ENCODE measurements at places on chromosomes 11 and 22.

DNA sequence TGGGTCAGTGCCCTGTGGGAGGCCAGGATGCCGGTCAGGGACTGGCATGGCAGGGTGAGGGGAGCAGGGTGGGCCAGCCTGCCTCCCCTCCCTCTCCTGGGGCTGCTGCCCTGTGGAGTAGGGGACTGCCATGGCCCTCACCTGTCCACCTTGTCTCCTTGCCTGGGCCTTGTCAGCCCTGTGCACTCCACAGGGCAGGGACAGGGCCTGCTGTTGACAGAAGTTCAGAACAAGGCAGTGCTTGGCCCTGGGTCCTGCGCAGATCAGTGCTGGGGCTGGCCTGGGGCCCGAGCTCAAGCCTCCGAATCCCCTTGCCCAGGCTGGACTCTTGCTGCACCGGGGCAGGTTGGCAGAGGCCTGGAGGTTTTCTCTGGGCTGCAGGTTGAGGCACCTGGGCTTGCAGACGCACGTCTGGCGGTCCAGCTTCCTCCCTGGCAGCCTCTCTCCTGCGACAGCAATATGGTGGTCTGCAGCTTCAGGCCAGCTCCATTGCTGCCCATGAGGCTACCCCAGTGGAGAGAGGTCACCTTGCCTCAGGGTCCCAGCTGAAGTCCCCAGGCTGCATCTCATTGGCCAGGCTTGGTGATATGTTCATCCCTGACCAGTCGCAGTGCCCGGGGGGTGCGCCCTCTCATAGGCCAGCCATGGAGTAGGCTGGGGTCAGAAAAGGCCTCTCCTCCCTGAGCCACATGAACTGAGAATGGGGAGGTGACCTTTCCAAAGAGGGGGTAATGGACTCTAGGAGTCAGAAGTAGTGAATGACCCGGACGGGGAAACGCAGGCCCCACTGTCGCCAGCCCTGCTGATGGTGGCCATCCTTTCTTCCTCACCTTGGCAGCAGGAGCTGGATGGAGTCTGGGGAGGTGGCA, 21.5 kb upstream of the CHKA start:
- DNase-seq = no peak

DNA sequence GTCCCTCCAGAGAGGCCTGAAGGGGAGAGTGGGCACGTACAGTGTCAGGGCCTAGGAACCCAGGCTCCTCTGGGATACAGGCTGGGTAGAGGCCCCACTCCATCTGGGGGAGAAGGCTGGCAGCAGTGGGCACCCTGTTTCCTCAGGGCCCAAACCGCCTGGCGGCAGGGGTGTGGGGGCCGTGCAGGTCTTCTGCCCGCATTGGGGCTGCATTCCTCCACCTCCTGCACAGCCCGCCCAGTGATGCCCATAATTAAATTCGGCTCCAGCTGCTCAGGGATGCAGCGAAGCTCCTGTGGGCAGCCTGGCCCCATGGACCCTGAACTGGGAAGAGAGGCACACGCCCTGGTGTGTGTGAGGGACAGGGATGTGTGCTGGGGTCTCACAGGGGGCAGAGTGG, 35.4 kb downstream of the KCNQ1OT1 start:
- DNase-seq = no peak

DNA sequence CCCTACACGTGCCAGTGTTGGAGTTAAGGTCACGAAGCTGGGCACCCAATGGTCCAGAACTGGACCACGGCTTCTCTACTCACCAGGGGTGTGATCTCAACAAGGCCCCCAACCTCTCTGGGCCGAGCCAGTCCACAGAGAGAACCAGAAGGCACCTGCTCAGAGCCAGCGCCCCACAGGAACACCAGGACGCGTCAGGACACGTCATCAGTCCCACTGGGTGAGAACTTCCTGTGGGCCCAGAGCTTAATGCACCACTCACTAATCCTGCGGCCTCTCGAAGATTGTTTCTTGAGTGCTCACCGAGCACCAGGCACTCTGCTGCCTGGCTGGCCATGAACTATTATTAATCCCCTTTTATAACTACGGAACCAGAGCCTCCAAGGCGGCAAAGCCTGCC, 10.1 kb downstream of the PHF21B start:
- DNase-seq = no peak

DNA sequence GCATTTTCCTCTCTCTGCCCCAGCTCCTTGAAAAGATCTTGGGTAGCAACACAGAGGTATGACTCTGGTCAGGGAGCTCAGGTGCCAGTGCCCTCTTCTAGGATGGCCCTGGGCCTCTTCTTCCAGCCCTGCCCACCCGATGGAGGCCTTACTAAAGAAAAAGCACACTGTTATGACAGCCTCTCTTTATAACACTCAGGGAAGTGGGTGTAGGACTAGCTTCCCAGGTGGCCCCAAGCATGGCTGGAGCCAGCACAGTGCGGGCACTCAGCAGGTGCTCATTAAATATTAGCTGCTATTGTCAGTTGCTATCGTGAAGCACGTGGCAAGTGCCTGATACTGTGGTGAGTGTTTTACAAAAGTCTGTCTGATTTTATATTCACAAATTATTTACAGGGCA, 127.2 kb upstream of the B3GAT1 start:
- DNase-seq = no peak

DNA sequence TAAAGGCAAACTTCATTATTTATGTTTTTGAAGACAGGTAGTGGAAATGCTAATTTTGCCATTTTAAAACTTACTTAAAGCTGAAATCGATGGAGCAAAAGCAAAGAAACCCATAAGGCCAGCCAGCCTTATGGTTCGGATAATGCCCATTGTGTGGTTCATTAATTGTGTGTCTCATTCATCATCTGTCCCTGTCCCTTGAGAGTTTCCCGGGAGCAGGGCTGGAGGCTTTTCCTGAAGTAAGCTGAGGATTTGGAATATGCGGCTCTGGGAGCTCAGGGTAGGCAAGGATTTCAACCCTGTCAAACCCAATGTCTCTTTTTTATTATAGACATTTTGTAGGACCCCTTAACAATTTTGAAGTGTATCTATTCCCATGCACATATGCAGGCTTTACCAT, 790.0 kb upstream of the KIRREL3 start:
- DNase-seq = no peak

- no peak for DNase-seq
Observed at GRCh38 chr11:116112087-116112935, 608.1 kb upstream of the CADM1 start.

DNA sequence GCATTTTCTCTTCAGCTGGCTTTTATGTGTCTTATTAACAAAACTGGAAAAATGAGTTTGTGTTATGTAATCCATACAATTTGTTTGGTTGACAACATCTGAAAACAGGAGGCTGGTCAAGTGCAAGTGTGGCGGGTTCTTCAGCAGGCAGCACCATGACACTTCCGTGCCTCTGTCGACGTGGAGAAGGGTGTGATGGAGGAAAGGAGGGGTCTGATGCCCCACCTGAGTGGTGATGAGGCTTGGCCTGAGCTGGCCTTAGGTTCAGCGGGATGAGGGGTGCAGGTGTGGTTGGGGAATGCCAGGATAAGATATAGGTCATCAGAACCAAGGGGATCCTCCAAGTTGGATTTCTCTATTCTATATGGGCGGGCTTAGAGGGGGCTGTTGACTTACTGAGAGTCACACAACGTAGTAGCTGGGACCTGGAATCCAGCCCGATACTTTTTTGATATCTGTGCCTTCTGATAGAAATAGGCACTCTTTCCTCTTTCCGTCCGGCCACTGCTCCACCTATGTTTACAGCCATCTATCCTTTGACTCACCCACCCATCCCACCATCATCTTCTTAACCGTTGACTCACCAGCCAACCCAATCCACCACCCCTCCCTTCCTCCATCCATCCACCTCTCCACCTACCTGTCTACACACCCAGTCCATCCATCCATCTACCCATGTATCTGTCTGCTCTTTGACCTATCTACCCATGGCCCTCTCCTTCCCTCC, 29.0 kb downstream of the SHANK3 start:
- DNase-seq = no peak

- DNase-seq = no peak
Observed at GRCh38 chr11:87374038-87374807, 336.5 kb downstream of the TMEM135 start.

DNA sequence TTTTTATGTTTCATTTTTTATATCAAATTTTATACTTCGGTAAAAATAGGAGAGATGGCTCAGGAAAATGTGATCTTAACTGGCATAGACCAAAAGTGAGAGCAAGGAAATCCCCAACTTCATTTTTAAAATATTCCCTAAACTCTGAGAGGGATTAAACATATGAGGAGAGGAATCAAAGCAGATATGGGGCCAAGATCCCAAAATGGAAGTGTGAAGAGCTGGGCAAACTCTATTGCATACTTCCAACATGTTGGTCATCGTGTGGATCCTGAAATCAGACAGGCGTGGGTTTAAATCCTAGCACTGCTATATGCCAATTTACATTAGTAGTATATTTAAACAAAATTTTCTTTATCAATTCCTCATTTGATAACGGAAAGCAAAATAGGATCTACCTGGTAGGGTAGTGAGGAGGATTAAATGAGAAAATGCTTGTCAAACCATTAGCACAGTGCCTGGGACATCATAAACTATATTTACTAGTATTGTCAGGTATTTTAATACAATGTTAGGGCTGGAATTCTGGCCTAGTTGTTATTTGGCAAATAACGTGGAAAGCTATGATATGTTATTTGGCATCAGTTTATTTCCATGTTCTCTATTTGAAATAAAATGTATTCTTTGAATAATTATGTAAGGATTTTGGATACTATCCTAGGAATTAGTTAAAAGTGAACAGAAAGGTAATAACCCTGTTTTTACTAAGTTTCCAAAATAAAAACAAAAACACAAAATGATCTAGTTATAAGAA, 392.8 kb upstream of the CCDC90B start:
- no peak for DNase-seq

DNA sequence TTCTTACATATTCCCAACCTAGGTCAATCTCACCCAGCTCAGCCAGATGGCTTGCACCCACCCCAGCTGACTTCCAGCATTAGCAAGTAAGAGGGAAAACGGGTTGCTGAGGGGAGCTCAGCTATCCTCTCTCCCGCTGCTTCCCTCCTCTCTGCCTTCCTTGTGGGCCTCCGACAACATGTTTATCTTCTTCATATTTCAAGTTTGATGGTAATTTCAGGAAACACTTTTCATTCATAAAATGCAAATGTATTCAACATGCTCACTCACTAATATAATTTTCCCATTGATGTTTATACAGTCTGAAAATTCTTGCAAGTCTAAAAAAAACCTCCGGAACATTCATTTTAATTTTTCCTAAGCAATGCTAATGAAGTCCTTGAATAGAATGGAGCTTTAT, 372.5 kb upstream of the B3GAT1 start:
- DNase-seq = no peak

DNA sequence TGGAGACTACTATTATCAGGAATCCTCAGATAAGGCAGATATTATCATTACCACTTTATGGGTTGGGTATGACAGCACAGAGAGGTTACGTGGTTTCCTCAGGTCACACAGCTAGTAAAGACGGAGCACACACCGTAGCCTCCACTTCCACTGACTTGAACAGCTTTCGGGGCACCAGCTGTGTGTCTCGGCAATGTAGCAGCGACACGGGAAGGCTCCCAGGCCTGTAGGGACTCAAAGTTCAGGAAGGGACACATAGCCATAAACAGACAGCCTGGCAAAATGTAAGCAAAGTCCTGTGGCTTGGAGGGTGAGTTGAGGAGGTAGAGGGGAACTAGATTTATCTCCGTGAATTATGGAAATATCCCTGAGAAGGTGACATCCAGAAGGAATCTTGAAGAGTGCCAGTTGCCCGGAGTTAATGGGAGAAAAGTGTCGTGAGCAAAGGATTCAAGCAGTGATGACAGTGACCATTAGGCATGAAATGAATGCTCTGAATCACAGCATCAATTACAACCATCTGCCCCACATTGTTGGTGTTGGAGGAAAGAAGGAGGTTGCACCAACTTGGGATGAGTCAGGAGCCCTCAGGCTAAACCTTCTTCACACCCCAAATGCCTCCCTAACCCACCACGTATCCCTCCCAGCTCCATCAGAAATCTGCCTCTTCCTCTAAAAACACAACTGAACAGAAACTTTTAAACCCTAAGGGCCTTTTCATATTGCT, 106.7 kb upstream of the ASPHD2 start:
- no peak for DNase-seq

DNA sequence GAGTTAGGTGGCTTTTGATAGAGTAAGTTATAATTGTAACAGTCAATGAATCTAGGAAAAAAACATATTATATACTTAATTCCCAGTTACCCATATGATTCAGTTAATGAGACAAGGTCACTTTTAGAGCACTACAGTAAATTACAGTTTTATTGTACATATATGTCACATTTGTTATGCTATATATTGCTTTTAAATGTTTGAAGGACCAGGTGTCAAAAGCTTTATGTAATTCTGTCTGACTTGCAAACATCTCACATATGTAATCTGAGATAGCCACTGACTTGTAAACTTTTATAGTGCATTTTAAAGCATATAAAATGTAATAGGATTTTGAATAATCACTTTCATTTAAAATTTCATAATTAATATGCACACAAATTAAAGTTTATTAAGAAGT, 36.7 kb upstream of the PDGFD start:
- DNase-seq = no peak

DNA sequence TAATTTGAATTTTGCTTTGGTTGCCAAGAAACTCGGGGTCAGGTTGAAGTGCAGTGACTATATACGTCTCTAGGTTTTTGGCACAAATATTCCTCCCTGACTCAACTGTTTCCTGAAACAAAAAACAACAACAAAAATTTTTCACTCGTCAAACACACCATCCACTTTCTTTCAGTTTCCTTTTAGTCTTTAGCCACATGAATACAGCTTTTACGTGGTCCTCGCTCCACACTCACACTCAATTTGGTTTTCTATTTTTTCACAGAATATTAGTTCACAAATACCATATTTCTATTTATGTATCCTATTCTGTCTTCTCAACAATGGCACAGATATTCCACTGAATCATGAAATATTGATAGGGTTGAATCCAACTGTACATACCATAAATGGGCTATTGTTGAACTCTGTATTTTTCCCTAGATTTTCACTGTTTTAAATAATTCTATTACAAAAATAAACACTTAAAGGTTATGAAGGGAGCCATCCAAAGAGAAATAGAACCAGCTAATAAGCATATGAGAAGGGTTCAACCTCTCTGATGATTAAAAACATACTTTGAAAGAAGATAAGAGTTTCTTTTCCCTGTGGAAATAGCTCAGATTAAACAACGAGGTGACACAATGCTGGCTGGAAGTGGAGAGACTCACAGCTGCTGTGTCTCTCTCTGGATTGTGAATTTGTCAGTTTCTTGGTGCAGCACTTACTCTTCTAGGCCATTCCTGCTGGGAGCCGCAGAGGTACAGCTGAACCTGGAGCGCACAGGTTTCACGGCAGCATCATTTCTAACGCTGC, 5.1 kb upstream of the FBLN1 start:
- no peak for DNase-seq

- no peak for DNase-seq
Observed at GRCh38 chr11:73106347-73106746, 35.8 kb downstream of the FCHSD2 start.

DNA sequence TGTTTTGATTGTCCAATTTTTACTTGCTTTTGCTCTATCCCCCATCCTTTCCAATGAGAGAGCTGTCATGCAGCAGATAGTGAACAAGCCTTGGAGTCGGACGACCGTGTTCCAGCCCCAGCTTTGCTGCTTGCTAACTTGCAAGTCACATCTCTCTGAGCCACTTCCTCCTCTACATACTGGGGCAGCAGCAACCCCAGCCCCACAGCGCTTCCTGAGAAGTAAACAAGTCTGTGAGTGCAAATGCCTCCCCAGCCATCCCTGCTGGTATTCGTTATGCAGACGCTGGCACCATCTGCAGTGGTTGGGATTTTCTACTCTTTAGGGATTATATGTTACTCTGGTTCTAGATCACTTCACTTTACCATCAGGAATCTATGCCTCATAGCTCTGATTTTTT, 35.0 kb downstream of the TPBGL start:
- DNase-seq = peak; percentile 20

All from stimulated activated CD4-positive, alpha-beta T cell treated with anti-CD3 and anti-CD28 coated beads, Interleukin-12 subunit alpha, Interleukin-12 subunit beta, amount 100 ng/mL, for 24 hours (primary cell).